ENCODE measurements at places on chromosomes 12 and 14. TPM values are rescaled to one million over a fixed set of nuclear protein-coding genes. Genes with fewer than 3 reads are reported as not detected.

Gene HNF1A
- not detected for total RNA-seq

Gene CCDC184
- 0.05 TPM for total RNA-seq

Gene ANKLE2
- total RNA-seq = 61.2 TPM

Gene PTMS
- total RNA-seq = 192 TPM

Gene EPYC
- not detected for total RNA-seq
